Activated T-helper 1 cell treated with Interleukin-2 at 50 U/mL for 16 hours (primary cell): ENCODE measurements at places on chromosomes 7 and 10.

DNA sequence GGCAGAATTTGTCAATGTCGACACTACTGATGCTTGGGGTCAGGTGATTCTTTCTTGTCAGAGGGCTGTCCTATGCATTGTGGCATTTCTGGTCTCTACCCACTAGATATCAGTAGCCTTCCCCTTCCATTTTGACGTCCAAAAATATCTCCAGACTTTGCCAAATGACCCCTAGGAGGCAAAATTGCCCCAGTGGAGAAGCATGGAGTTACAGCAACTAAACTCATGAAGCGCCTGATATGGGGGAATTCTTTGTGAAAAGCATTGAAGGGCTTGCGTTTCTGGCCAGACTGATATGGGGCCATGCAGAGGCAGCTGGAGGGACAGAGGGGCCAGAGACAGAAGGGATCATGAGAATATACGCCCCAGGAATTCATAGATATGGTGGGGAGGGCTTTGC, 43.6 kb downstream of the ADRB1 start:
- no peak for DNase-seq

- DNase-seq = no peak
These were observed 450.9 kb upstream of the CNTNAP2 start for GRCh38 chr7:145665499-145666258.

DNA sequence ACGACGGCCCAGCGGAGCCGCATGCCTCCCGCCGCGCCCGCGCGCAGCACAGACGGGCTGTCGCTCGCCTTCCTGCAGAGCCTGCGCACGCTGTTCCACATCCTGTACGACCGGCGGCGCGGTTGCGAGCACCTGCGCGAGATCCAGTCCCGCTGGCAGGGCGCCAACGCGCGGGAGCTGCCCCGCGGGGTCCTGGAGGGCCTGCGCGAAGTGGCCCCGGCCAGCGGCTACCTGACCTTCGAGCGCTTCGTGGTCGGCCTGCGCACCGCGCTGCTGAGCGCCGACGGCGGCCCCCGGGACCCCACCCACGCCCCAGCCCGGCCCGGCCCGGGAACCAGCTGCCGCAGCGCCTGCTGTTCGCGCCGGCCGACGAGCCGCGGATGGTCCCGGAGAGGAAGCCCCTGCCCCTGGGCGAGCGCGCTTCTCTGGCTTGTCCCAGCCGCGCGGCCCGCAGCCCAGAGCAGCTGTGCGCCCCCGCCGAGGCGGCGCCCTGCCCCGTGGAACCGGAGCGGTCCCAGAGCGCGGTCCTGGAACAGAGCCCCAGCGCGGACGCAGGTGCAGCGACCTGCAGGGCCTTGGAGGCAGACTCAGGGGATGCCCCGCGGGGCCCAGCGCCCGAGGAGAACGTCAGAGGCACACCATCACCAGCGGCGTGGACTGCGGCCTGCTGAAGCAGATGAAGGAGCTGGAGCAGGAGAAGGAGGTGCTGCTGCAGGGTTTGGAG, 25.3 kb upstream of the ZNF716 start:
- DNase-seq = no peak

DNA sequence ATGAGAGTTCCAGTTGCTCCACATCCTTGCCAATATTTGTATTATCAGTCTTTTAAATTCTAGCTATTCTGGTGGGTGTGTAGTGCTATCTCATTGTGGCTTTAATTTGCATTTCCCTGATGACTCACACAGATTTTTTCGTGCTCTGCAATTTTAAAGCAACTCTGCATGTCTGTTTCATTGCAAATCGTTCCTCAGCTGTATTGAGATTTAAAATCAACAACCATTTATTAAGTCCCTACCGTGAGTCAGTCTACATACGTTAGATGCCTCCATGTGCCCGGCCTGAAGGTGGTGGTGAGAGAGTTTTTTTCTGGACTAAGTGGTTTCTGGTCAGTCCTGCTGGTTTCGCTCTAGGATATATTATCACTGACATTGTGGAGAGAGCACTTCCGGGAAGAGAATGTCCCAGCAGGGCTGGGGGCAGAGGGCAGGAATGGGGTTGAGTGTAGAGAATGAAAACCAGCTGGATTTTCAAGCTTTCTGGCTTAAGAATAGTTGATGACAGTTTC, 8.4 kb upstream of the HYCC1 start:
- DNase-seq = no peak

DNA sequence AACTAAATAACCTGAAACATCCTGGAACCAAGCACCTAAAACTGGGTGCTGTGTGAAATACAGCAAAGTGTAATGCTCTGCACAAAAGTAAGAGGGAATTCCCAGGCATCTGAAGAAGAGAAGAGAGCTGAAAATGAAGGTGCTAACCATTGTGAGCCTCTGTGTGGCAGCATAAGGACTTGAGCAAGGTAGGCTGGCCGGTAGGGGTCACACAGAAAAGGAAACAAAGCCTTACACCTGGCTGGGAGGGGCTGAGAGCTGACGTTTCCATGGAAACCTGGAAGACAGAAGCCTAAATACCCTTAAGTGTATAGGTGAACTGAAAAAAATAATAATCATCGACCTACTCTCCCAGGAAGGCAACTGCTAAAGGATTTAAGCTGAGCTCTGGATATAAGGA, 48.6 kb downstream of the CUL1 start:
- no peak for DNase-seq

DNA sequence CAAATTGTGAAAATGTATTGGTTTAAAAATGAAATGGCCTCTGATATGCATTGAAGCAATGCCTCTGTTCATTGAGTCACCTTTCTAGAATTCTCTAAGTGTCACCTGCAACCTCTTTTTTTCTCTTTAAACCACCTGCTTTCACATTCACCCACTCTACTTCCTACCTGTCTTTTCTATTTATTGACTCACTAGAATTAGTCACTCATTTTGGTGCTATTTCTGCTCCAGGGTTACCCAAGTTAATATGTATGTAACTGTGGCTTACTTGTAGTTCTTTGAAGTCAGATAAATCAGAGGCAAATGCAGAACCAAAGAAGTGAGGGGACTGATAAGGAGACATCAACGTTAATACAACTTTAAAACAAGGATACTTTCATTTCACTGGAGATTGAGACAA, 674.7 kb downstream of the CCSER2 start:
- no peak for DNase-seq

DNA sequence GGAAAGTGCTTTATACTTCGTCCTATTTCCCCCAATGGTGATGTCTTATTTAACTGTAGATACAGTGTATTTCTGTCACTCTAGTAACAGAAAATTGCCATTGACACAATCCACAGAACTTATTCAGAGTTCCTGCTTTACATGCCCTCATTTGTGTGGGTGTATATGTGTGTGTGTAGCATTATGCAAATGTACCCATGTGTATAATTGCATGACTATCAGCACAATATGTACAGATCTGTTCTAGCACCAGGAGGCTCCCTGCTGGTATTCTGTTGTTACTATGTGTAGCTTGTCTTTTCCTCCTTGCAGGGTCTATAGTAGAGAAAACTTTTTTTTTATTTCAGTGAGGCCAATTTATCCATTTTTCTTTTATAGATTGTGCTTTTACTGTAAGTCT, 16.5 kb downstream of the CYP3A43 start:
- DNase-seq = no peak
